NT2/D1 (cell line): ENCODE measurements at places on chromosomes 6 and 20.

GRCh38 chr6:168724669-168725570 lies 283.9 kb downstream of the SMOC2 start:
- no peak for DNase-seq

GRCh38 chr6:125050663-125051318 lies 88.6 kb downstream of the RNF217 start:
- DNase-seq: no peak

GRCh38 chr6:16049168-16049567 lies 79.7 kb upstream of the MYLIP start:
- DNase-seq: no peak

DNA sequence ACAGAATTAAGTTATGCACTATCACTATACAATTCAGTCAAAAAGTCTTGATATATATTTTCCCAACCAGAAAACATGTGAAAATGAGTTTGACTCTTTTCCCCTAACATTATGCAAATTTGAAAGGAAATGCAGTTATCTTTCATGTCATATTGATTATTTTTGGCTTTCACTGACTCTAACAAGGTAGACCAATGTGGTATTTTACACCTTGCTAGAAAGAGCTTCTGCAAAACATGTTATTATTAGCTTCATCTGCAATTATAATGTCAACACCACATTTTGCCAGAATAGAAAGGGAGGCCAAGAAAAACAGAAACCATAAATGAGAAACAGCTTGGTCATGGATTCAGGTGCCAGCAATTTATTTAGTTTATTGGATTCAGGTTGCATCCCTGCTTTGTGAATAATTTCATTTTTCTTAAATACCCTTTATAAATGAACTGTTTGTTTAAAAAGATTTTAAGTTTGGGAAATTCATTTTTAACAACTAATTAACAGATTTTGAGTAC lies 226.1 kb upstream of the GJE1 start:
- no peak for DNase-seq

GRCh38 chr20:15205028-15205427 lies 867.6 kb upstream of the FLRT3 start:
- no peak for DNase-seq

DNA sequence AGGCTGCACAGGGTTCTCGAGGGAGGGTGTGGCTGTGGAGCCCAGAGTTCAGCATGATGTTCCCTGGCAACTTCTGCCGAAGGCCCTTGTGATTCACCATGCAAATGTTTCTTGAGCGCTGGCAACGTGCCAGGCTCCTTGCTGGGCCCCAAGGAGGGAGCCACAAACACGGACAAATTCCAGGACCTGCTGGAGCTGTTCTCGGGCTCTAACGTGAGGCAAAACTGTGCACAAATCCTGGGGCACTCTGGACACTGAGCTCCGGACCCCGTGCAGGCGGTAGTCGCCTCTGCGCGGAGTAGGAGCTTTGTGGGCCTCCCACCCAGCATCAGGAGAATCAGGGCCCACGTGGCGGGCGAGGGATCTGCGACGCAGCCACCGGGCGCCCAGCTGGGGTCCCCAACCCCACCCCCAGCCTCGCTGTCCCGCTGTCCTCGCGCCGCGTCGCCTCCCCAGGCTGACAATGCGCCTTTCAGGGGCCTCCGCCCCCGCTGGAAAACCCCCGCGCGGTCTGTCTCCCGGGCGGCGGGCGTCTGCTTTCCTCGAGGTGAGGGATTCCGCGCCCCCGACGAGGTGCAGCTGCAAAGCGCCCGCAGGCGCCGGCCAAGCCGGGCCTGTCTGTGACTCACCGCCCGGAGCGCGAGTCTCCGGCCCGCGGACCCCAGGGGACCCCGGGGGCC lies 31.7 kb upstream of the SCUBE3 start:
- DNase-seq: peak; percentile 23

GRCh38 chr20:60877071-60877857 lies 374.8 kb upstream of the CDH4 start:
- DNase-seq: no peak

DNA sequence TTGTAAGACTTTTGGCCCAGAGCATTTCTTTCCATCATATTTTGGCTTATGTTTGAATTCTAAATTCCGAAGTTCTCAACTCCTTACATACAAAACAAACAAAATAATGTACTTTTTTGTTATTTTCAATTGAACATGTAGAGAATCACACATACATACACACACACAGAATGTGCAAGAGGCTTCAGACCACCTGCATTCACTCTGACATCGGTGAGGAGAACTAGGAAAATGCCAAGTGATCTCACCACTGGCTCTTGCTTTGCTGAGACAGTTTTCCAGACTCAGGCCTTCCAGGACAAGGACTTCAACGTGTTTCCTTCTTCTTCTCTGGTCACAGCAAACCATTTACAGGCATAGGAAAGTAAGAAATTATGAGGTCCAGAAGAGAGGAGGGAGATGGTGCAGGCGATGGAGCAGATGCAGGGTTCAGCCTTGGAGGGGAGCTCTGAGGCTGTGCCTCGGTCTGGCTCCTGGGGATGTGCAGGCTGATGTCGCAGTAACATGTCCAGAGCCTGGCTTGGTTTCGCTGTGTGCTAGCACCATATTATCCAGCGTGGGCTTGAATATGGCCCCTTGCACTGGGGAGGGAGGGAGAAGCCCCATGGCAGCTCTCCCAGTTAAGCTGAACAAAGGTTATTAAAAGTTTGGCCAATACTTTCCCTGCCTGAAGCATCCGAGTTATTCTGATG lies 93.4 kb downstream of the DACT2 start:
- DNase-seq: no peak

DNA sequence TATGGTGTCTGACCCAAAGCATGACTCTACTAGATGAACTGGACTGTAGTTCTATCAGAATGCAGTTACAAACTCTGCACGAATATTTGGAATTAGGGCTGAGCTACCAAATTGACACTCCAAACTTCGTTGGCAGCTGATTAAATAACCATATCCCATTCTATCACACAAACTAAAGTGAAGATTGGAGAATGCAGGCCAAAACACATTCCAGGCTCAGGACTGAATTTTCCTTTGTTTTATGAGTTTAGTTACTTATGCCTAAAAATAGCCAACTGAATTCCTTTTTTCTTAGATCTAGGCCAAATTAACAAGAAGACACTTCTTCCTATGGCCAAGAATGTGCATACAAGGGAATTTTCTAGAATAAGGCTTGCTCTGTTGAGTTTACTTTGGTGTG lies 9.7 kb upstream of the KIAA0408 start:
- DNase-seq: no peak

DNA sequence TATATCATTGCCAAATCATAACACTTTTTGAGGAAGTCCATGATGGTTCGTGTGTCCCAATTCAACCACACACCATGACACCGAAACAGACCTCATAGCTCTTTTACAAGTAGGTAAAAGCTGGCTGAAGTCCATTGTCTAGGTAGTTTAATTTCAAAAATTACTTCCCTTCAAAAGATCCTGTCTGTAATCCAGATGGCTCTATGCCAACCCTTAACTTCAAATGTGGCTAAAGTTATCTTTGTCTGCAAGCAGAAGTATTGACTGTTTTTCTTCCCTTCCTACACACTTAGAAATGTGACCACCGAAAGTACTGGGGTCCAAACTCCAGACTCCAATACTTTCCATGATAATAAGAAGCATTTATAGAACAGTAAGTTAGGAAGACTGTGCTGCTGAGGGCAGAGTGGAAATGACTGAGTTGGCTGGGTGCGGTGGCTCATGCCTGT lies 8.3 kb upstream of the TIAM2 start:
- no peak for DNase-seq

- no peak for DNase-seq
These were observed 5.2 kb downstream of the HIVEP1 start for GRCh38 chr6:12017263-12017662.

- DNase-seq: no peak
These were observed 7.6 kb upstream of the SLC17A4 start for GRCh38 chr6:25746968-25747367.

DNA sequence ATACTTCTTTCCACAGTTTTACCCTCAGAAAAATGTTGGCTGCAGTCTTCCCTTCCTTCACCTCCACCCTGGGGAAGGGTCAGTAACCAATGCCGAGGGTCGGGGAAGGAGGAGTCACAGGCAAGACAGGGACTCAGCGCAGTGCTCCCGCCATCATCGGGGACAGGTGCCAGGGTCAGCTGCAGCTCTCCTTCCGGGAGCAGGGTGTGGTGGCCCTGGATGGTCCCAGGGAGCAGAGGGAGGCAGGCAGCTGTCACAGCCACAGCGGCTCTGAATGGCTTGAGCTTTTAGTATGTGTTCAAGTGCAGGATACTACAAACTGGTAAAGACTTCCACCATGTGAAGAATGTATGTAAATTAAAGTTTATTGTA lies 26.0 kb upstream of the PI16 start:
- no peak for DNase-seq

DNA sequence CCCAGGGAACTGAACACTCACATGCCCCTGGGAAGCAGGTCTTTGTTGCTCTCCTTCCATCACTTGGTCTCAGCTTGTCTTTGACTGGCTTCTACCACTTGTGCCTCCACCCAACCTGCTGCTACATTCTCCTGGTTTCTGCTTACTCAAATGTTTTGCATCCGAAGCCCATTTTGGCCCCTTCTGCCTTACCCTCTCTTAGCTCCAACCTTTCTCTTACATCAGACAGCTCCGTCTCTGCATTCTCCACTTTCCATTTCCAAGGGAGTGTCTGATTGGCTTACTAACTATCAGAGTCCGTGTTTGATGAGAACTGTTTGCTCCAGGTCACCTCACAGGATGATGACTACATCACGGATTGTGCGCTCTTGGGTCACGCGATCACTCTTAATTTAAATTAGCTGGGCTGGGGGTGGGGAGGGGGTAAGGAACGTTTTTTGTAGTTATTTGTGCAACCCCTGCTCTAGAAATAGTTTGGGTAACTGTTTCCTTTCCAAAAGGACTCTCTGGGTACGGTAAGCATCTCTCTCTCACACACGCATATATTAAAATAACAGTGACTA lies 844 bp upstream of the ABRACL start:
- DNase-seq: no peak

DNA sequence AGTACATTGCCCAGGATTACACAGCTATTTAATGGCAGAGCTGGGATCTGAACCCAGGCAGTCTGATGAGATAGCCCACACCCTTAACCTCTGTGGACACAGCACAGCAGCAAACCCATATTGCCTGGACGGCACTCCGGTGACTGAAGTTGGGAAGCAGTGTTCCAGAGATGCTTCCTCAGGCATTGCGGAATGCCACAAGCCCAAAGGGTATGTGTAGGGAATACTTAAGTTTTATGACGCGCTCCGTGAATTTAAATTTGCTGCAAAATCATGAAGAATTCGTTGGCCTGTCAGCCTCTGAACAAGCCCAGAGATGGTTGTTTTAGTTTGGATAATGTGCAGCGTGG lies 46.4 kb downstream of the PSMG4 start:
- no peak for DNase-seq

DNA sequence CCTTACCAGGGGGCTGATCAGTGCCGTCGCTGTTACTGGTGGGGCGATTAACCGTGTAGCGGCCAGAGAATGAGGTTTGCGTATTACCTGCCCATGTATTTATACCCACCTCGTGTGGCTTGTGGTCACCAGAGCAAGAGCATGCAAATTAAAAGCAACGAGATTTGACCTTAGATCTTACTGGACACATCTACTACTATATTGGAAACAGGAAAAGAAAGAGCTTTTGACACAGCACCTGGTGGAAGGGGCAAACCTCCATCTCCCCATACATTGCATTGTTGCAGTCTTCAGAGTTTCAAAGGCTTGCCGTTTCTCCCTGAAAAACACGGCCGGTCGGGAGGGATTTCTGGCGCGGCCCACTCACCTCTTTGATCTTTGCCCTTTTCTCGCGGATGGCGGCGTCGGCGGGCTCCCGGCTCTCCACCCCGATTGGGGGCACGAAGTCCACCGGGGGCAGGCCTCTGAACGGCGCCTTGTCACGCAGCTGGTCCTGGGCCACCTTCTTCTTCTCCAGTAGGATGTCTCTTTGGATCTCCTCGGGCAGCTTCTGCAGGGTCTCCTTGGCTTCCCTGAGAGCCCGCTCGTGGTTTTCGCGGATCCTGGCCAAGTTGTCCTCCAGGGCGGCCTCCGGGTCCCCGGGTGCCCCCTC lies 1.3 kb downstream of the MAN1A1 start:
- no peak for DNase-seq

GRCh38 chr6:105608711-105609374 lies 206.0 kb upstream of the PREP start:
- DNase-seq: no peak

GRCh38 chr6:52176550-52176949 lies 9.6 kb upstream of the IL17A start:
- DNase-seq: no peak

- no peak for DNase-seq
These were observed 7.1 kb downstream of the CASP8AP2 start for GRCh38 chr6:89836639-89837222.

DNA sequence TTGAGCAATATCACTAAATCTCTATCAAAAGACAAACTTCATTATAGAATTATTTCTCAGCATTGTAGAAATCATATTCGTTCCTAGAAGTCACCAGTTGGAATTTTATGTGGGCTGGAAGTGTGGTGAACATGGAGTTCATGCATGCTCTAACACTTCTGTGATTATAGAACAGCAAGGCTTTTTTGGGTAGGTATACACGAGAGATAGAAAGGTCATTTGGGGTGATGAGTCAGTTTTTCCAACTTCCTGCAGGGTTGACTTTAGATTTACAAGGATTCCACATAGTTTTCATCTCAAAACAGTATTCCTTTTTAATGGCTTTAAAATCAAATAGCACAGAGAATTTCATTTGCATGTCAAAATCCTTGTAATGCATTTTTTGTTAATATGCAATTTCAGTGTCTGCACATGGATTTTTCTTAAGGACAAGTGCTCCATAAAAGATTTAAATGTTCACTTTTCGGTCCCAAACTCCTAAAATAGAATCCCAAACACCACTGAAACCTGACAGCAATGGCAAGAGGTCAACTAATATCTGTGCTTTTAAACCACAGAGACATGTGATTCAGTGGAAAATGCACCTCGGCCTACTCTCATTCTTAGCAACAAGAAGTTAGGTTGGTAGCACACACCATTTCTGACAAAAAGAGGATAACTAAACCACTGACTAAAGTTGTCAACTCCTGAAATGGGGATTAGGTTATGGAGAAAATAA lies 211.0 kb downstream of the MOXD1 start:
- DNase-seq: no peak

GRCh38 chr6:62284725-62285124 lies 1.3 kb downstream of the KHDRBS2 start:
- DNase-seq: no peak

DNA sequence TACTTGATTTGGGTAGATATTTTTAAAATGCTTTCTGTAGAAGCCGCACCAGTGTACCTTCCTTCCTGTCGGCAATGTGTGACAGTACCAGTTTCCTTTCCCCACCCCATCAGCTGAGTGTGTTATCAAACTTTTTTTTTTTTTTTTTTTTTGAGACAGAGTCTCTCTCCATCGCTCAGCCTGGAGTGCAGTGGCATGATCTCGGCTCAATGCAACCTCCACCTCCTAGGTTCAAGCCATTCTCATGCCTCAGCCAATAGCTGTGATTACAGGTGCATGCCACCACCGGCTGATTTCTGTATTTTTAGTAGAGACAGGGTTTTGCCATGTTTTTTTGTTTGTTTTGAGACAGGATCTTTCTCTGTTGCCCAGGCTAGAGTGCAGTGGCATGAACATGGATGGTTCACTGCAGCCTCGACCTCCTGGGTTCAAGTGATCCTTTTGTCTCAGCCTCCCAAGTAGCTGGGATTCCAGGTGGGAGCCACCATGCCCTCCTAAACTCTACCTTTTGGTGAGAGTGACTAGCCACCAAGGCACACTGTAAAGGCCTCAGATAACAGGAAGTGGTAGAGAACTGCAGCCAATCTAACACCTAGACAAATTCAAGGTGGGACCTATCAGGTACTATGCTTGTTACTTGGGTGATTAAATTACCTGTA lies 26.5 kb upstream of the ZBTB22 start:
- DNase-seq: no peak

- DNase-seq: no peak
These were observed 54.9 kb downstream of the MAP3K5 start for GRCh38 chr6:136737374-136737844.
